Activated CD4-positive, CD25-positive, alpha-beta regulatory T cell treated with anti-CD3 and anti-CD28 coated beads, Interleukin-2, amount 50 U/mL, for 72 hours (primary cell): ENCODE measurements at places on chromosomes 5 and 9.

GRCh38 chr5:157509093-157509492 is 49.1 kb downstream of the NIPAL4 start:
- no peak for DNase-seq

GRCh38 chr9:110148891-110149290 is 59.1 kb downstream of the C9orf152 start:
- no peak for DNase-seq

GRCh38 chr9:129400001-129400970 is 220.6 kb downstream of the C9orf50 start:
- no peak for DNase-seq

DNA sequence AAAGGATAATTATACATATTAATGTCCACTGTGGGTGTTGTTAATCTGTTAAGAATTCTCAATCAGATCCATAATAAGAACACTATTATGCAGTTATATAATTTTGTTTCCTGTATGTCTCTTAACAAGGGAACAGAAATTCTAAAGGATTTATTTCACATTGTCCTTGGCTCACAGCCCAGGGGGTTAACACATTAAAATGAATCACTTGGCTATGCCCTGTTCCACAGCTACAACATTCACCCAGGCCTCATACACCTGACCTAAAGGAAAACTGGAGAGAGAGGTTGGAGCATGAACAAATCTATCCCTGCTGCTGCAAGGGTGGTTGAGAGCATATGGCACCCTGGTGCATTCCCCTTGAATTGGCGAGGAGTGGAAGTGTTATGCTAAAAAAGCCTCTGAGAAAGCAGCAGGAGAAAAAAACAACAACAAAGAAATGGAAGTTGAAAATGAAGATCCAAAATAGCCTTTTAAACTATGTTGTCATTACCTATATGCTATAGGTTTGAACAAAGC is 116.0 kb downstream of the KCNN2 start:
- no peak for DNase-seq

- DNase-seq, result no peak
Measured at GRCh38 chr9:127561491-127562278, 50.4 kb upstream of the STXBP1 start.

DNA sequence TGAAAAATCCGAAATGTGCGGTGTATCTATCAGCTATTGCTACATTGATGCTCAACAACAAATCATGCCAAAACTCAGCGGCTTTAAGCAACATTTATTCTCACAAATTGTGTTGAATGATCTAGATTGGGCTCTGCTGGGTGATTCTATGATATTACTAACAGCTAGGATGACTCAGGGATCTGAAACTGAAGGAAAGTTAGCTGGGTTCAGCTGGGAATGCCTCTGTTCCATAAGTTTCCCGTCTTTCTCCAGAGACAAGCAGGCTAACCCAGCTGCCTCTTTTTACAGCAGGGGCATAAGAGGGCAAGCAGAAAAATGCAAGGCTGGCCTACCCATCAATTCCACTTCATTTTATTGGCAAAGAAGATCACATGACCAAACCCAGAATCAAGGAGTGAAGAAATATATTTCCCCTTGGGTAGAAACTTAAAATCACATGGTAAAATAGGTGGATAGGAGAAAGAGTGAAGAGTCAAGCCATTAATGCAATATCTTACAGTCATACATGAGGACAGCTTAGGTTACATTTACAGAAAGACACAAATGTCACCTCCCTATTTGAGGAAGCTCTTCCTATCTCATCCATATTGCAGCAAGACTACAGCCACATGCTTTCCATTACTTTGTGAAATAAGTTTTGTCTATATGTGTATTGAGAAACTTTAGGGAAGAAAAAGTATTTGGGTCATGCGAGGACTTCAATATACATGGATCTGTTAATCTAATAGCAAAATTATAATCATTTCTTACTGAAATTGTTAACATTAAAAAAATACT is 30.8 kb downstream of the IL7R start:
- DNase-seq, result no peak

GRCh38 chr5:82164176-82164976 is 113.8 kb downstream of the RPS23 start:
- no peak for DNase-seq

- no peak for DNase-seq
Measured at GRCh38 chr5:73901455-73901854, 275.5 kb downstream of the ARHGEF28 start.

- DNase-seq, result no peak
Measured at GRCh38 chr5:16456103-16456832, 9.3 kb downstream of the ZNF622 start.

- DNase-seq, result no peak
Measured at GRCh38 chr5:62886603-62887315, 308.1 kb downstream of the LRRC70 start.

- DNase-seq, result no peak
Measured at GRCh38 chr5:137954131-137954879, 65.0 kb downstream of the PKD2L2 start.

GRCh38 chr9:129832982-129833381 is 2.1 kb downstream of the C9orf78 start:
- DNase-seq, result no peak

DNA sequence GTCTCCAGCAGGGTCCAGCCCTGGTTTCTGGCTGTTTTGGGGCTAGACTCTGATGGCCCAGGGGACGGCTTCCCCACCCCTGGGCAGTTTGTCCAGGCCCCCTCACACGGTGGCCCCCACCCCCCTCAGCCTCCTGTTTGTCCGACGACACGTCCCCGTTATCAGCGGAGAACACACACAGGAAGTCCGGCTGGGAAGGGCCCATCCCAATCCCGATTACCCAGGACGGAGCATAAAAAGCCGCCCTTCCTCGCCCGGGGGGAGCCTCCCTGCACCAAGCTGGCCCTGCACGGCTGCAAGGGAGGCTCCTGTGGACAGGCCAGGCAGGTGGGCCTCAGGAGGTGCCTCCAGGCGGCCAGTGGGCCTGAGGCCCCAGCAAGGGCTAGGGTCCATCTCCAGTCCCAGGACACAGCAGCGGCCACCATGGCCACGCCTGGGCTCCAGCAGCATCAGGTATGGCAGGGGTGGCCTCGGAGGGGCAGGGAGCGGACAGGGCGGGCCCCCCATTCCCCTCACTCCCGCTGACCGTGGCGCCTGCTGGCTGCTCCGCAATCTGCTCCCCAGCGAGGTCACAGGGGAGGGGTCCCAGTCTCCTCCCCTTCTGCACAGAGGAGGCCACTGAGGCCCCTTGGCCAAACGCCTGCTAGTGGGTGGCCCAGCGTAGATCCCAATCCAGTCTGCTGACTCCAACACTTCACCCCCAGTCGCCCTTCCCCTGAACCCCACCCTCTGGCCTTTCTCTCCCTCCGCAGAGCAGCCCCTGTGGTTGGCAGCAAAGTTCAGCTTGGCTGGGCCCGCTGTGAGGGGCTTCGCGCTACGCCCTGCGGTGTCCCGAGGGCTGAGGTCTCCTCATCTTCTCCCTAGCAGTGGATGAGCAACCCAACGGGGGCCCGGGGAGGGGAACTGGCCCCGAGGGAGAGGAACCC is at the start of gene EGFL7:
EGFL7 (plus strand) TSS at position 261 of the 926 bp plus-strand sequence. CDS start 5,367 bp downstream, outside the sequence.
- DNase-seq, result no peak

DNA sequence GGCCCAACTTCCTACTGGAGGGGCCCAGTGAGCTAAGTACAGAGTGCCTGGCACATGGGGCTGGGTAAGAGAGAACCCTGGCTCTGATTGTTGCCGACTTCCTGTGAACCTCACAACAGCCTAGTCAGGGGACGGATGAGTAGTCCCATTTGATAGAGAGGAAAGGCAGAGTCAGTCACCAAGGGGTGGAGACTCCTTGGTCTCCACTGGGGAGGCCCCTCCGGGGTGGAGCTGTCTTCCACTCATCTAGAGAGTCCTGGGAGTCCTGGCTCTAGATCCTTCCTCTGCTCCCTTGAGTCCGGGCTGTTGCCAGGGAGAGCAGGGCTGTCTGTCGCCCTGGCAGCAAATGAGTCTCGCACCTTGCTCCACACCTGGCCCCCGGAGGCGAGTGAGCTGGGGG is 8.0 kb downstream of the GRK6 start:
- DNase-seq, result peak; percentile 42

DNA sequence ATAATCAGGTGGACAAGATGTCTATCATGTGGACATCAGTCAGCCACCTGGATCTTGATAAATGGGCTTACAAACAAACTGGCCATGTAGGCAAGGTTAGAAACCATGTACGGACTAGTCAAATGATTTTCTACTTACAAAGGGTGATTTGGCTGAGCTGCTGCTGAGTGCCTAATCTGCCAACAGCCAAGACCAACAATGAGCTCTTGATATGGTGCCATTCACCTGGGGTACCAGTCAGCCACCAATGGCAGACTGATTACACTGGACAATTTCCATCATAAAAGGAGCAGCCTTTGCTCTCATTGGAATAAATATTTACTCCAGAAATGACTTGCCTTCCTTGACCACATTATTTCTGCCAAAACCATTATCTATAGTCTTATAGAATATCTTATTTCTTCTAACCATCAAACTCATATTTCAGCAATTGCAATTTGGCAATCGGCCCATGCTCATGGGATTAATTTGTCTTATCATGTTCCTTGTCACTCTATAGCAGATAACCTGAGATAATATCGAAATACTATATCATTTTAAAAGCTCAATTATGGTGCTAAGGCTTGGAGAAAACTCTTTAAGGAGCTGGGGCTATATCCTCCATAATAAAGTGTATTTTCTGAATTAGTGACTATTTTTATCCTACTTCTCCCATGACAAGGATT is 135.1 kb downstream of the SLC25A46 start:
- no peak for DNase-seq

GRCh38 chr5:155459889-155460500 is 446.4 kb downstream of the KIF4B start:
- DNase-seq, result no peak

- DNase-seq, result no peak
Measured at GRCh38 chr9:86601697-86602096, 247.5 kb upstream of the TUT7 start.

DNA sequence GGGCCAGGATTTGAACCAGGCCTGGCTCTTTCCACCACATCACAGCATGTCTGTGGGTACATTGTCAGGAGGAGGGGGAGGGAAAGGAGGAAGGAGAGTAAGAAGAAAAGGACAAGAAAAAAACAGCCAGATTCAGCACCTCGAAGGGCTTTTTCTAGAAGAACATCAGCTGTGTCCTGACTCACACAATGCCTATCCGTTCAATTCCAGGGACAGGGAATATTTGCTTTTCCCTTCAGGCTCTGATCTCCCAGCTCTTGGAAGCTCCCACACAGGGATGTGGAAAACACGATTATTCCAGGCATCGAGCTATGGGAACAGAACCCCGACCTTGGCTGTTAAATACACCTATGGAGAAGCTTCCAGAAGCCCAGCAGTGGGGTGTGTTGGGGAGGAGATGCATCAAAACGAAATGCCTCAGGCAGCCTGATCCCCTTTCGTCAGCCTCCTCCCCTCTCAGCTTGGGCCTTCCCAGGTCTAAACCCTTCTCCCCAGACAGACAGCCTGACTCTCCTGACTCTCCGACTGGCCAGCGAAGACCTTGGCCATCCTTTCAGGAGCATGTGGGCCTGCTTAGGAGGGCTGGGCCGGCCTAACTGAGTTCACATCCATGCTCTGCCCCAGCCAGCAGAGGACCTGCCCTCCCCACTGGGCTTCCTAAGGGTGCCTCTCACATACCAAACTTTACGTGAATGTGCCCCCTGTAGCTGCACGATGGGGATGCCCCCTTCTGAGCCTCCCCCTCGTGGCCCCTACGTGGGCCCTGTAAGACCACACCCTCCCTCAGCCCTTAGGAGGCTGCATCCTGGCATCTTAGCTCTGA is 54.4 kb downstream of the NEURL1B start:
- no peak for DNase-seq

- no peak for DNase-seq
Measured at GRCh38 chr9:2177121-2177520, 162.0 kb downstream of the SMARCA2 start.

DNA sequence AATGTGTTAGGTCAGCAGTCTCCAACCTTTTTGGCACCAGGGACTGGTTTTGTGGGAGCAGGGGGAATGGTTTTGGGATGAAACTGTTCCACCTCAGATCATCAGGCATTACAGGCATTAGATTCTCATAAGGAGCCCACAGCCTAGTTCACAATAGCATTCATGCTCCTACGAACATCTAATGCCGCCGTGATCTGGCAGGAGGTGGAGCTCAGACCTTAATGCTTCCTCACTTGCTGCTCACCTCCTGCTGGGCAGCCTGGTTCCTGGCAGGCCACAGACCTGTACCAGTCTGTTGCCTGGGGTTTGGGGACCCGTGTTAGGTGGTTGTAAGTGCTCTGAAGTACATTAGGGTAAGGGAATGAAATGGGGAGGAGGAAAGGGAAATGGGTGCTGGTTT is 9.7 kb upstream of the CTNNA1 start:
- no peak for DNase-seq

GRCh38 chr5:153459051-153459743 is 31.3 kb upstream of the GRIA1 start:
- no peak for DNase-seq

DNA sequence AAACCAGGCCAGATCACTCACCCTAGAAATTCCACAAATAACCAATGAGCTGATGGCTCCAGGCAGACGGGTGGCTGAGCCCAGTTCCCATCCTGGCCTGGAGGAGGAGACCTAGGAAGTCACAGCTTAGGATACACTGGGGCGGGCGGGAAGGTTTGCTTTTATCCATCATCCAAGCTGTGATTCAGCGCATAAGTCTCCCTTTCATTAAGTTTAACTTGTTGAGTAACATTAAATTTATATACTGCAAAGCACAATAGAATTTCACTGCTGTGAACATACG is 55.7 kb downstream of the THBS4 start:
- no peak for DNase-seq

- no peak for DNase-seq
Measured at GRCh38 chr9:137700911-137701310, 82.1 kb downstream of the EHMT1 start.

DNA sequence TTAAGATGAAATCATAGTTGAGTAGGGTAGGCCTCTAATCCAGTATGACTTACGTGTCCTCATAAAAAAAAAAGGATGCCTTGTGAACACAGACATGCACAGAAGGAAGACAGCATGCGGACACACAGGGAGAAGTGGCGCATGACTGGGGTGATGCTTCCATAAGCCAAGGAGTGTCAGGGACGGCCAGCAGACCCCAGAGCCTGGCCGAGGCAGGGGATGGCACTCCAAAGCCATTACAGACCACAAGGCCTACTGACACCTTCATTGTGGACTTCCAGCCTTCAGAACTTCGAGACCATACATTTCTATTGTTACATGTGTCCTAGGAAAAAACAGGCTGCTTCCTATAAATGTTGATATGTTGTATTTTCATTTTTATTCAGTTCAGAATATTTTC is 19.9 kb downstream of the EHMT1 start:
- DNase-seq, result no peak

DNA sequence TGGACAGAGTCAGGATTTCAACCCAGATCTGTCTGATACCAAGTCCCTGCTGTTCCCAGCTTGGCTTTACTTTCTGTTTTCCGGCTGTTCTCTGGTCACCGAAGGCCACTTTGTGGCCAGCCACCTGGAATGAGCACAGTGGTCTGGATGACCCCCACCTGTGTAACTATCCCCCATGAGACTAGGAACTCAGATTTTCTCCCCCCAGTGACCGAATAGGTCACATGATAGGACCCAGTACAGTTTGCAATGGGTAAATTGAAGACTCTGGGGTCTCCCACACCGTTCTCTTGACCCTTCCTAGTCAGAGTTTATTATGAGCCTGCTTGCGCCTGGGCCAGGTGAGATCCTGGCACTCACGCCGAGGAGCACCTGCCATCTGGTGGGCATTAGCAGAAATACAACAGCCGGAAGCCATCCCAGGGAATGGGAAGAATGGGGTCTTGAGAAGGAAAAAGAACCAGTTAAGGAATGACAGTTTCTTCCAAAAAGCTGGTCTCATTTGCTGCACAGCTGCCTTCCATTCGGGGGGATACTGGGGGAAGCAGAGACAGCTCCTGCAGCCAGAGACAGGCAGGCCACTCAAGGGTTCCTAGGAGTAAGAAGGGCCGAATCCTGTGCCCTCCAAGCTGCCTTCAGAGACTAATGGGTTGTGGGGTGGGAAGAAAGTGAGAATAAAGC is 7.1 kb downstream of the PHYHD1 start:
- peak; percentile 50 for DNase-seq
